SK-N-SH (cell line): ENCODE measurements at places on chromosomes 1 and 21.
A peak's percentile ranks its signal among the peaks of the same experiment; 100 is the strongest.

DNA sequence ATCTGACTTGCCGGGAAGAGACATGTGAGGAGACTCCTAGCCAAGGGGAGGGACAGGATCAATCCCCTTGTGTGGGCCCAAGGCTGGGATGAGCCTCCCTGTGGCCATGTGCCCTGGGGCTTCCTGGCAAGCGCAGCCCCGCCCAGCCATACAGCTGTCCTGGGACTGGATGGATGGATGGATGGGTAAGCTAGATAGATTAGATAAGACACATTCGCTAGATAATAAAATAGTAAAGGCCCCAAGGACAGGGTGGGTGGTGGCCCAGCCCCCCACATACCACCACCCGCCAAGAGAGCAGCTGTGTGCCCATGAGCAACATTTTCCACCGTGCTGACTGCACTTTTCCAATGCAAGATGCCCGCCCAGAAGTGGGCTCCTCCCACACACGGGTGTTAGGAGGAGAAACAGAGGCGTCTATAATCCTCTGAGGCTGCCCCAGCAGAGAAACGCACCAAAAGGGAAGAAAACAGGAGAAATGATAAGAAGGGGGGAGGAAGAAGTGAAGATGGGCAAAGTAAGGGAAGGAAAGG lies 25.1 kb downstream of the ZBTB17 start:
- no peak for DNase-seq

DNA sequence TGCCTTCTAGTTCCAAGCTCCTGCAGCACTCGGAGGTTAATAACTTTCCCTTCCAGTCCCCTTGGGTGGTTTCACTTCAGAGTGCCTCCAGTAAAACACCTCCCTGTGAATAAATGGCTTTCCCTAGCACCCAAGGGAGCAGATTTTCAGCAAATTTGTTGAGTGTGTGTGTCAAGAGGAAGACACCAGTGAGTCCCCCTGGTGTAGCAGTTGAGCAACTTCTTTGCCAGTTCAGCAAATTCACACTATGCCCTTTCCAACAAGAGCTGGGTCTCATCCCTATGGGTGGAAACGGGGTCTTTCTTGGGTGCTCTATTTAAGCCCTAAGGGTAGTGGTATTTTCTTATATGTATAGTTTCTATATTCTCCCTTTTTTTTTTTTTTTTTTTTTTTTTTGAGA lies 806 bp upstream of the AADACL4 start:
- DNase-seq: no peak

- no peak for DNase-seq
Measured at GRCh38 chr1:185376840-185377635, 60.0 kb upstream of the IVNS1ABP start.

GRCh38 chr21:41219498-41220207 lies 51.7 kb downstream of the BACE2 start:
- no peak for DNase-seq

GRCh38 chr1:191890433-191891088 lies 267.7 kb upstream of the RGS18 start:
- DNase-seq: no peak

DNA sequence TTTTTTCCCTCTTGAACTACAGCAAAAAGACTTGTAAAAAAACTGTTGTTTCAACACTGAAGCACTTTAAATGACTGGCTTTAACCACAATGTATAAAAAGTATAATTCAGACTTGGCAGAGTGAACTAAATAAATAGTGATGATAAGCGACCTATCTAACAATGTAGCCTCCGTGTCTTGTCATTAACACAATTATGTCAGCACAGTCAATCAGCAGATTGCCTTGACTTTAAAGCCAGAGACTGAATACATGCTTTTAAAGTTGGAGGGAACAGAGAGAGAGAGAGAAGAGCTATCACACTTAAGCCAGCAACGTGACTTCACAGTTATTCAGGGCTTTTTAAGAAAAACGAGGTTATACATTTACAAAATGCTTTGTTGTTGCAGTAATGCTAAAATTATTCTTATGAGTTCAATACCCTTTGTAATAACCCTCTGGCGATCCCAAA lies 378.1 kb downstream of the LMO4 start:
- no peak for DNase-seq

- peak; percentile 33 for DNase-seq
Measured at GRCh38 chr21:34598931-34599400, 15.9 kb downstream of the RCAN1 start.

GRCh38 chr1:77976433-77977076 lies 2.3 kb downstream of the FUBP1 start:
- DNase-seq: no peak

- DNase-seq: no peak
Measured at GRCh38 chr1:246680696-246681130, 43.5 kb upstream of the SCCPDH start.

DNA sequence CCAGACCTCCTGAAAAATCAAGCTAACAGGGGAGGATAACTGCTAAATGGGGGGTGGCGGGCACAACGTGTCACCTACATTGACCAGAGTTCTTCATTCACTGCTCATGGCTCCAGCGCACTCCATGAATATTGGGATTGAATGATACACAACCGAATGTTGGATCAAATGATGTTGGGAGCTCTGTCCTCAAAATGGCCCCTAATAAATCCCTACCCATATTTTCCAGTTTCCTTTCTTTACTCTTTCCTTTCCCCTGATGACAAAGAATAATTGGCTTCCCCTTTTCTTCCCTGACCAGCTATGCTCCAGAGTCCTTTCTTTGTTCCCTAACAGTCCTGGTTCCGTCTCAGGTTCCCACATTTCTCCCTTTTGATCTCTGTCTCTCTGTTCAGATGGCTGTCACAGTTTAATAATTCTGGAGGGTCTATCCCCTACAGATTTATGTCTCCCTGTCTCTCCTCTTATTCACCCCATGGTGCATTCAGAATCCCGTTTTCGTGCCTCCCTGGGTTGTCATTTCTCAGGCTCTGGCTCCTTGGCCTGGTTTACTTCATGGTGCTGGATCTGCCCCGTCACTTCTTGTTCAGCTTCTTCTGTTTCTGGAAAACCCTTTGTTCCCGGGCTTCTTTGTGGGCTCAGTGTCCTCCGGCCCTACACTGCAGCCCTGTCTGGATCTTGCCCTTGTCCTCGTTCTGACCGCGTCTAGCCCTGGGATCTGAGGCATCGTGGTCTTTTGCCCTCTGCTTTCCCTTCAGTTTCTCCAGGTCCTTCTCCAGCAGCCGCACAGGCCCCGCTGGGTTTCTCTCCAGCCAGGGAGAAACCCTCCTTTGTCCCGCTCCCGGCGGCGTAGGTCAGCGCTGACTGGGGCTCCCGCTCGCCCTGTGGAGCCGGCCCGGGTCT lies 78.3 kb downstream of the NDUFS5 start:
- no peak for DNase-seq

DNA sequence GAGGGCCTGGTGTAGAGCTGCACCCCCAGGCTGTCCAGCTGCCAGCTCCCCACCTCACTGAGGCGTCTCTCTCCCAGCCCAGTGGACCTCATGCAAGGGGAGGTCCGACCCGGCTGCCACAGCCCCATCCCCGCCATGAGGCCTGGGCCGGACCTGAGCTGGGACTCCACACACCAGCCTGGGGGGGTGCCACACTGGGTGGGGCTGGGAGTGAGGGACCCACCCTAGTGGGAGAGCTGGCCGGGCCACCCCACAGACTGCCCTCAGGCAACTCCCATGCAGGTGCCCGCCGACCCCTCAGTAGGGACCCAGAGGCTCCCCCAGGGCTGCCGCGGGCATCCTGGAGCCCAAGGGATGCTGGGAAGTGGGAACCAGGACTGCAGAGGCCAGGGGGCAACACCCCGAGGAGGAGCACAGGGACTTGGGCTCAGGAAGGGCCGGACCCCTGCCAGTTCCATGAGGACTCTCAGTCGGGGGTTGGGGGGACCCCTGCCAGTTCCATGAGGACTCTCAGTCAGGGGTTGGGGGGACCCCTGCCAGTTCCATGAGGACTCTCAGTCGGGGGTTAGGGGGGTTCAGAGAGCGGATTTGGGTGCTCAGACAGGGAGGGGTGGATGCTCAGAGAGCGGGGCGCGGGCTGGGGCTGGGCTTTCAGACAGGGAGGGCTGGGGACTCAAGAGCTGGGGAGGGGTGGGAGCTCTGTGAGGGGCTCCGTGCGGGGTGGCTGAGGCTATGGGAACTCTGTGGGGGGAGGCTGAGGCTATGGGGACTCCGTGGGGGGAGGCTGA lies 1.2 kb upstream of the RNF223 start:
- peak; percentile 34 for DNase-seq

- no peak for DNase-seq
Measured at GRCh38 chr1:150525348-150525747, 9.8 kb downstream of the FALEC start.

DNA sequence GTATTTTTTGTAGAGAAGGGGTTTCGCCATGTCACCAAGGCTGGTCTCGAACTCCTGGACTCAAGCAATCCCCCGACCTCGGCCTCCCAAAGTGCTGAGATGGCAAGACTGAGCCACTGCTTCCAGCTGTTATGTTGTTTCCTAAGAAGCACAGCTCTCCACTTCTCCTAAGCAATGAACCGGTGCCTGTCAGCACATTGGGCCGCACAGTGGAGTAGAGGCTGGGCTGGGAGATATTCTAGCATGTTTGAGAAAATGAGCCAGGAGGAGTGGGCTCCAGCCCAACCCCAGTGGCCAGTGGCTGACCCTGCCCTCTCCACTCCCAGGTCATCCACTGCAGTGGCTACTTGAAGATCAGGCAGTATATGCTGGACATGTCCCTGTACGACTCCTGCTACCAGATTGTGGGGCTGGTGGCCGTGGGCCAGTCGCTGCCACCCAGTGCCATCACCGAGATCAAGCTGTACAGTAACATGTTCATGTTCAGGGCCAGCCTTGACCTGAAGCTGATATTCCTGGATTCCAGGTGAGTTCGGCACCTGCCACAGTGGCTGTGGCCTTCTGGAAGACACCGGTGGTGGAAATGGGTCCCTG lies 27.0 kb downstream of the SIM2 start:
- DNase-seq: no peak

DNA sequence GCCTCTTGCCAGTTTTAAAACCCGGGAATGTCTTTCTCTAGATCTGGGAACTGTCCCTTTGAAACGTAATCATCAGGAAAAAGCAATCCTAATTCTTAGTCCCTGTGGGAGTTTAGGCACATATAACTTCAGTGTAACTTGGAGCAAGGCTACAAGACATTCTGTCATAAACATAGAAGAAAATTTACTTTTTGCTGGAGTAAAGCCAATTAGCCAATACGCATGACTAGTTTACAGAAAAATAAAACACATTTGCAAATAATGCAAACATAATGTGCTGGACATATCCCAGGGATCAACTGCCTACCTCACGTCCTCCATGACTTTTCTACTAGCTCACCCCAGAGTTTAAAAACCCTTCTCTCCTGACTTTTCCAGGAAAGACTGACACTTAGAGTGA lies 970.6 kb downstream of the MRPL39 start:
- no peak for DNase-seq

DNA sequence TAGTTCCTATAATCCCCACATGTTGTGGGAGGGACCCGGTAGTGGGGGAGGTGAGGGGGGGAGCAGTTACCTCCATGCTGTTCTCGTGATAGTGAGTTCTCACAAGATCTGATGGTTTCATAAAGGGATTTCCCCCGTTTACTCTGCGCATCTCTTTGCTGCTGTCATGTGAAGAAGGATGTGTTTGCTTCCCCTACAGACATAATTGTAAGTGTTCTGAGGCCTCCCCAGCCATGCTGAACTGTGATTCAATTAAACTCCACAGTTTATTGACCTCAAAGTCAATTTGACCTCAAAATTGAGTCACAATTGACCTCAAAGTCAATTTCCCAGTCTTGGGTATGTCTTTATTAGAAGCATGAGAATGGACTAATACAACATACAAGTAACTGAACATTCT lies 19.7 kb downstream of the DPH5 start:
- no peak for DNase-seq

- DNase-seq: peak; percentile 92
Measured at GRCh38 chr1:6148497-6149241, 31.5 kb downstream of the CHD5 start.

- no peak for DNase-seq
Measured at GRCh38 chr21:27831816-27832569, 865.1 kb upstream of the ADAMTS5 start.

DNA sequence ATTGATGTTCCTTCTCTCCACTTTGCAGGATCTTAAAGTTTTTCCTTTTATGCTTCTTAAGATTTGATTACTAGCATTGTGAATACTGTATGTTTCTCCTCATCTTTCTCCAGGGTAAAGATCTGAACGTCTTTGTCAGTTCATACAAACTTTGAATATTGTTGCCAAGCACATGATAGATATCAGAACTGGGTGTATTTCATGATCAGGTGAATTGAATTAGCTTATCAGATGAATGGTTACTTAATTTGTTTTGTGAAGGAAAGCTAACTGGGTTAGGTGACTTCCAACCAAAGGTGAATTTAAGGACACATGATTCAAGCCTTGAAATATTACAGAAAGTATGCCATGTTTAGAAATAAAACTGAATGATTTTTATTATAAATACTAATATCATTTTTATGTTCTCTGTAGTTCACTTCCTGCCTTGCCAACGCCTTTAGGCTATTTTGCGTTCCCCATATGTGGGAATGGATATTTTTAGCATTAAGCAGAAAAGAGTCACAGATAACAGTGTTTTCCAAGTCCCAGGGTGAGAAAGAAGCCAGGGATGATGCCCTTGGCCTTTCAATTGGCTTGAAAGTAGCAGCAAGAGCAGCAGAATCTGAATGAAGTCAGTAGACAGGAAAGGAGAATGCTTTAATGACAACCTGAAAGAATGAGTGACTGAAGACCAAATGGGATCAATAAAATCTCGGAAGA lies 752.1 kb downstream of the NCAM2 start:
- DNase-seq: peak; percentile 5

- DNase-seq: peak; percentile 27
Measured at GRCh38 chr21:25573409-25574206, 33.7 kb downstream of the MRPL39 start.

DNA sequence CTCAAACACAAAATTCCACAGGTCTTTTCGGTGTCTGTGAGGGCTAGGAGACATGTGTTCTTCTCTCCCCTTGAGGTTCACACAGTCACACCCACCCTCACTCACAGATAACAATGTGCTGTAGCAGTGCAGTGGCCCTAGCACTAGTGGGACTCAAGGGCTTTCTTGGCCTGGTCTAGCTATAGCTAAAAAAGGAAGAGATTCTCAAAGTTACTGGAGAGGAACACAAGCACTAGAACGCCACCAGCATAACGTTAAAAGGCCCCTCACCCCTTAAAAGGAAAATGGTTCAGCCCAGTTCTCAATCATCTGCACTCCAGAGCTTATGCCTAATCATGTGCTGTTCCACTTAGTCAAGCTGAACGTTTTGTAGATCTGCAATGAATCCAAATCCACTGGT lies 39.5 kb downstream of the RGS8 start:
- no peak for DNase-seq
